Activated CD8-positive, alpha-beta T cell treated with anti-CD3 and anti-CD28 coated beads for 36 hours (primary cell): ENCODE measurements at places on chromosomes 6 and 20. TPM values are rescaled to one million over a fixed set of nuclear protein-coding genes. Genes with fewer than 3 reads are reported as not detected.
A peak's percentile ranks its signal among the peaks of the same experiment; 100 is the strongest.

The RUNX2 gene
- total RNA-seq = 9.3 TPM

The SLC22A16 gene
- not detected for total RNA-seq

The SPAG4 gene
- 11.8 TPM for total RNA-seq

The ECT2L gene
- not detected for total RNA-seq

The SGK2 gene
- total RNA-seq = 0.16 TPM

The TMEM244 gene
- 0.54 TPM for total RNA-seq

The EYA4 gene
- total RNA-seq = not detected

The MUCL3 gene
- total RNA-seq = not detected

The CST2 gene
- total RNA-seq = not detected

- H3K4me1 ChIP-seq = no peaks in the 10 kb centered on the region
- peaks cover 2% of the 10 kb centered on the region for H3K27me3 ChIP-seq
- DNase-seq = no peak
- no peak overlapping the region for H3K27ac ChIP-seq
- no peaks in the 10 kb centered on the region for H3K36me3 ChIP-seq
These were observed 21.4 kb downstream of the GSTA2 start for GRCh38 chr6:52741872-52742271.

- H3K27ac ChIP-seq = no peak overlapping the region
- DNase-seq = no peak
- H3K4me3 ChIP-seq = no peak overlapping the region
- H3K4me1 ChIP-seq = peaks cover 19% of the 10 kb centered on the region
These were observed 4.8 kb downstream of the GMEB2 start for GRCh38 chr20:63622096-63622495.

DNA sequence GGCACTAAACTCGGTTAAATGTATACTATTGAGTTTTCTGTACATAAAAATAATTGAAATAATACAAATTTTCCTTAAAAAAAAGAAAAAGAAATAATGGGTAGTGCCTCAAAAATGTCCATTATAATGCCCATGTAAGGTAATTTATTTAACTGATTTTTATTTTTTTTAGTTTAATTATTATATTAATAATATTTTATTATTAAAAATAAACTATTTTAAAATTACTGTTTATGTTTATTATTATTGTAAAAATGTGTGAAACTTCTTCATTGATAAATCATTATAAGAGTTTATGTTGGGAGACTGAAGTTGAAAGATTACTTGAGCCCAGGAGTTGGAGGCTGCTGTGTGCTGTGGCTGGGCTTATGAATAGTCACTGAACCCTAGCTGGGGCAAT lies 925.5 kb upstream of the EPHA7 start:
- no peak overlapping the region for H3K4me3 ChIP-seq
- H3K36me3 ChIP-seq = no peaks in the 10 kb centered on the region
- H3K4me1 ChIP-seq = no peaks in the 10 kb centered on the region

DNA sequence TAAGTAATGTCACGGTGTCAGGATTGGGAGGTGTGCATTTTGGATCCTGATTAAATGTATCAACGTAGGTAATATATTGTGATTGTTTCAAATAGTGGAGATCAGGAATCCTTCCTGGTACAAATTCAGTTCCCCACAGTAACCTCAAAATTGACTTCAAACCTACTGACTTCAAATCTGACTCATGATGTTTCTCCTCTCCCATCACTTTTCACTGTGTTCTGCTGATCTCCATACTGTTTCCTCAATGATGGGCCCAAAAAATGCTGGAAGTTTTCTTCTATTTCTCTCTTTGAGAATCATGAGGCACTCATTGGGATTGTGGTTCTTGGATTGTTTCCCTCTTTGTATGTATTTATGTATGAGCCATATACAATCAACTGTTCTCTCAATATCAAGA lies 35.9 kb downstream of the LAMA2 start:
- no peak for DNase-seq
- no peaks in the 10 kb centered on the region for H3K36me3 ChIP-seq
- H3K27ac ChIP-seq = no peak overlapping the region
- no peak overlapping the region for H3K4me3 ChIP-seq

- peaks cover 3% of the 10 kb centered on the region for H3K27me3 ChIP-seq
- no peak overlapping the region for H3K4me3 ChIP-seq
- no peaks in the 10 kb centered on the region for H3K4me1 ChIP-seq
- DNase-seq = no peak
These were observed 20.3 kb downstream of the CCDC170 start for GRCh38 chr6:151514000-151514730.

DNA sequence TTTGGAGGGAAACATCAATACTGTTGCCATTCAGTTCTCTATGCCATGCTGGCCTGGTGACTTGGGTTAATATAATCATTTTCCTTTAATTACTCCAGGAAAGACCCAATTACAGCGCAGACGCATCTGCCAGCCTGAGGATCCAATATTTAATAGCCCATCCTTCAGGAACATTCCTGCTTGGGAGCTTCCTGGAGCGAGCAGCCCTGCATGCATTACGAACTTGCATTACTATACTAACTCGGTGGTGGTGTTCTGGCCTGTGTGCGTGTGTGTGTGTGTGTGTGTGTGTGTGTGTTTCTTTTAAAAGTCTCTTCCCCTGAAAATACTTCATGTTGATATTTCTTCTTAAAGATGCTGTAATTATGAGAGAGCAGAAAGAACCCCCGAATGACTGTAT lies 26.5 kb downstream of the PMEPA1 start:
- no peak for DNase-seq
- H3K27me3 ChIP-seq = no peaks in the 10 kb centered on the region
- H3K4me1 ChIP-seq = peaks cover 23% of the 10 kb centered on the region
- H3K4me3 ChIP-seq = no peak overlapping the region

GRCh38 chr6:108730635-108731515 lies 117.3 kb upstream of the ARMC2 start:
- DNase-seq = no peak
- H3K27me3 ChIP-seq = no peaks in the 10 kb centered on the region
- H3K36me3 ChIP-seq = no peaks in the 10 kb centered on the region
- H3K27ac ChIP-seq = no peak overlapping the region

- H3K27ac ChIP-seq = no peak overlapping the region
- H3K27me3 ChIP-seq = no peaks in the 10 kb centered on the region
- peak; percentile 62 for DNase-seq
These were observed 5.6 kb upstream of the HLA-DOA start for GRCh38 chr6:33014841-33015634.
